Suprapubic skin (tissue), 4 donors: ENCODE measurements at places on chromosomes 3 and 15.

GRCh38 chr3:144407335-144407734, 435.7 kb downstream of the DIPK2A start:
- no peak for DNase-seq

- no peak for DNase-seq
Observed at GRCh38 chr15:58423831-58424608, 7.8 kb upstream of the LIPC start.

DNA sequence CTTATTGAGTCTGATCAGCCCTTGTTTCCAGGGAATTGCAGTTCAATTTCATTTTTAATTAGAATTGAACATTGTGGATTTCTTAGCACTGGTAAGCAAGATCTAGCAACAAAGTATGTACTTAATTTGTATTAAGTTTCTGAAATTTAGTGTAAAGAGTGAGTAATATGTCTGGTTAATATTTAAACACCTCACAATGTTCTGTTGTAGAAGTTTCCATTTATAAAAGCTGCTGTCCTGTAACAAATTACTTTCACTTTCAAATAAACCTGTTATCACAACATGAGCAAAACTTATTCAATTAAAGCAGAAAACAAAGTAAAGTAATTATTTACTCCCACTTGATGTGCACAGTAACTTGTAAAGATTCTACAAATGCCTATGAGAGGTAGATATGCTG, 448.5 kb downstream of the NAALADL2 start:
- DNase-seq, result no peak

GRCh38 chr3:71235846-71236245, 347.7 kb downstream of the FOXP1 start:
- DNase-seq, result no peak

GRCh38 chr3:101531473-101532086, 18.6 kb upstream of the SENP7 start:
- no peak for DNase-seq

DNA sequence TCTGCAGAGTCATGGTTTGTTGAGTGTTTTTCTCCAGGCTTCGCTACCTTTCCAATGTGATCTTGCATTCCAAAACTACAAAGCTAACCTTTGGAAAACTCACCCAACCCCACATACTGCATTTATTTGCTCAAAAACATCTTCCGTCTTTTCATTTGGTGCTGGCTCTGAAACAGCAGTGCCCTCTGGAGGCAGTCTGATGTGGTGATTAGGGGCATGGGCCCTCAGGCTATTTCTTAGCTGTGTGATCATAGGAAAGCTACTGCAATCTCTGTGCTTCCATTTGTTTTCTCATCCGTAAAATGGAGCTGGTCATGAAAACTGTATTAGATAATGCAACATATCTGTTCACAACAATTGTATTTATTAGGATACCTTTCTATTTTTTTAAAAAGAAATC, 47.0 kb downstream of the MTHFS start:
- no peak for DNase-seq

- no peak for DNase-seq
Observed at GRCh38 chr3:160183345-160184076, 41.7 kb upstream of the C3orf80 start.

DNA sequence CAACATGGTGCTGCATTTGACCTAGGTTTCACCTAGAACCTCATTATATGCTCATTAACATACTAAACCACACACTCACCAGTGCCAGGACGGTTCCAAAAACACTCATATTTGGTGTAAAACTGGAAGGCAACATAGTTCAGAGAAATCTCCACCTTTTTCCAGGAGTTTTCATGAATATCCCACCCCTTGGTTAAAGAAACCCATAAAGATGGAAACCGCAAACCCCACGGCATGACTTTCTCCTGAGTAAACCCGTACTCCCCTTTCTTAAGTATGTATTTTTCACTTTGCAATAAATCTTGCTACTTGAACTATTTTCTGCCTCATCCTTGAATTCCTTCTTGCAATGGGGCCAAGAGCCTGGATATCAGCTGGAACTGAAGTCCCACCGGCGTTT, 379.3 kb downstream of the MAGI1 start:
- DNase-seq, result no peak
